ENCODE measurements at places on chromosomes 12 and 14.

DNA sequence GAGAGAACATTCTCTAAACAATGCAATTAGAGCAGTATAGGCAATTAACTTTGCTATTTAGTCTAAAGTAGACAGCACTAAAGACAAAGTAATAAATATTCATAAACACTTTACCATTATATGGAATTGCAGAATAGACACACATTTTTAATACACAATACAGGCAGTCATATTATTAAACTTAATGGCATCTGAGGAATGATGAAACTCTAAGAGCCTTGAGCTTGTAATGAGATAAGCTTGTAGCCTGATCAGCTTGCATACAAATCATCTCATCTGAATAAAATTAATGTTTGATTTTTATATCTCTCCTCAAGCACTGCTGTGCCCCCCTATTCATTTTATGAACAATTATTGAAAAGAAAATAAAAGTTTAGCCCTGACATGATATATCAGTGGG is 107.6 kb downstream of the MGAT4C start:
- DNase-seq: no peak

- DNase-seq: no peak
Measured at GRCh38 chr12:109197327-109197726, 80.9 kb downstream of the ACACB start.

- no peak for DNase-seq
Measured at GRCh38 chr12:24707334-24707733, 241.6 kb downstream of the BCAT1 start.

DNA sequence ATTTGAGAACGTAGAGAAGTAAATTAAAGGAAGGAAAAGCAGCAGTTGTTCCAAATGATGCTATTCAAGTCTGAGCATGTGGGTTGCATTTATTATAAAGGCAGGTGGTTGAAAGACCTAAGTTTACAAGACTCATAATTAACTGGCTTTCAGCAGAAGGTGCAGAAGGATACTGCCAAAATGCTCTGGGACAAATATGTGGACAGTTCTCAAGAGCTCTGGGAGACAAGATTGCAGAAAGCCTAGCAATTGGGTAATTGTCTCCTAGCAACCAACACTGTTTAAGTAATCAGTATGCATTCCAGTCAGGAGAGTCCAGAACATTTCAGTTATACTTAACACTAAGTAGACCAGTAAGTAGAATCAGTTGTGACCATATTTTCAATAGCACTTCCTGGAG is 131.5 kb downstream of the GPR135 start:
- DNase-seq: no peak

GRCh38 chr12:108838194-108839017 is 19.0 kb downstream of the SSH1 start:
- peak; percentile 82 for DNase-seq

- DNase-seq: no peak
Measured at GRCh38 chr12:93032758-93033157, 103.7 kb upstream of the EEA1 start.

- DNase-seq: no peak
Measured at GRCh38 chr14:31582286-31582691, 21.1 kb downstream of the NUBPL start.

DNA sequence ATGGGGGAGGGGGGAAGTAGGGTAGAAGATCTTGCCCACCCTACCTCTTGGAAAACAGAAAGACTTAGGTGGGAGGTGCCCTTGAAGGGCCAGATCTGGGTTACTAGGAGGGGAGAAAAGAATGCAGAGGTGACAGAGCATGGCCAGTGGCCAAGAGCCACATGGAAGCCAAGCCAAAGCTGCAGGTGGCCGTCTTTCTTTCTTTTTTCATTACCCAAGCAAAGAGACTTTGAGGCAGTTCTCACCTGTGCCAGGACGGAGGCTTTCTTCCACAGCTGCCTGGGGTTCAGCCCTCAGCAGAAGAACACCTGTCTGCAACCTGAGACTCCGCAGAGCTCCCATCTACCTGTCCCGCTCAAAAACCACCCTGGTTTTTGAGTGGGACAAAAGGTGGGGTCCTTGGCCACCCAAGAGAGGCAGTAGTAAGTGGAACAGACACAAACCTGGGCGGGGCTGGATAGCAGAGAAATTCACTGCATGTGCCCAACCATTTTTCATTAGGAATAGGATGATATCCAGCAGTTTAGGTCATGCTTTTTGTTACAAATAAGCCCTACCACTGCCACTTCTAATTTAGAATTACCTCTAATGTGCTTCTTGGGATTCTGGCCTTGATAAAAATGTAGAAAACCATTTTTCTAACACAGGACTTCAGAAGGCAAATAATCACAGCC is 116.5 kb downstream of the DYRK2 start:
- DNase-seq: no peak

DNA sequence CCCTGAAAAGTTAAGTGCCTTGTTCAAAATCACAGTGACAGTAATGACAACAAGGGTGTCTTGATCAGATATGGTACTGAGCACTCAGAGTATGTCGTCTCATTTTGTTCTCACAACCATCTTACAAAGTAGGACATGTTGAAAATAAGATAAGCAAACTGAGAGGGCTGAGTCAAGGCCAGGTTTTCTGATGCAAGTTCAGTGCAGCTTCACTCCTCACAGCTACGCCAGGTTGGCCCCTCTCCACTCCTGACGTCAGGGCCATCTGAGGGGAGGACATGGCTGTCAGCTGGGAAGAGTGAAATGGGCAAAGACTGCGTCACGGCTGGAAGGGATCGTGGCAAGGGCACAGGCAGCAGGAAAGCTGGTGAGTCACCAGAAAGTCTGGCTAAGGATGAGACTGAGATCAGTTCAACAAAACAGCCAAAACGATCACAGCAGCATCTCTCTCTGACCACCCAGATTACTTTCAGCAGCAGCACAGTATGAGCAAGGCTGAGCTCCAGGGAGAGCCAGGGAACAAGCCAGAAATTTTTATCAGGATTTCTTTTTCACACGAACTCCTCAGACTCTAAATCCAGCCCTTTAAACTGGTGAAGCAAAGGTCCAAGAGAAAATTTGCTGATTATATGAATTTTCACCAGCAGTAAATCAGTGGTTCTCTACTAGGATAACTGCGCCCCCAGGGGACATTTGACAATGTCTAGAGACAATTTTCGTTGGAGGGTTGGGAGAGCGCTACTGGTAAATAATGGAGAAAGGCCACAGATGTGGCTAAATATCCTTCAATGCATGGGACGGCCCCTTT is 297.9 kb upstream of the AMIGO2 start:
- no peak for DNase-seq

DNA sequence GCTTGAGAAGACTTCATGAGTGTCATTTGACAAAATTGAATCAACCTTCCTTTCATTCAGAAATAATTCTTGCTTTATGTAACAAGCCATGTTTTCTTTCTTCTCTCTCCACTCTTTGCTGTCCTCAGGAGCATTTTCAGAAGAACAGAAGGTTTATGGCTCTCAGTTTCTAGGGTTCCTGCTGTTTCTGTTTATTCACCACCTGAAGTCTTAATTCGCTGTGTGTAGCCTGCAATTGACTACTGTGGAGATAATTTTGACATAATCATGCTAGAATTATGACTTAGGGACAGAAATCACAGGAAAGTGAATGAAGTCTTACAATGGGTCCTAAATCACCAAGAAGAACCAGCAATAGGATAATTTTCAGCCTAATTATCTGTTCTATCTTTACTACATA is 7.2 kb upstream of the PLEKHG7 start:
- DNase-seq: no peak

- DNase-seq: no peak
Measured at GRCh38 chr14:97382616-97383226, 585.5 kb downstream of the VRK1 start.

GRCh38 chr12:53431187-53431586 is 7.5 kb downstream of the AMHR2 start:
- no peak for DNase-seq

GRCh38 chr12:26704684-26705460 is 128.1 kb downstream of the ITPR2 start:
- no peak for DNase-seq

- DNase-seq: no peak
Measured at GRCh38 chr14:22597771-22598098, 365 bp upstream of the ABHD4 start.

DNA sequence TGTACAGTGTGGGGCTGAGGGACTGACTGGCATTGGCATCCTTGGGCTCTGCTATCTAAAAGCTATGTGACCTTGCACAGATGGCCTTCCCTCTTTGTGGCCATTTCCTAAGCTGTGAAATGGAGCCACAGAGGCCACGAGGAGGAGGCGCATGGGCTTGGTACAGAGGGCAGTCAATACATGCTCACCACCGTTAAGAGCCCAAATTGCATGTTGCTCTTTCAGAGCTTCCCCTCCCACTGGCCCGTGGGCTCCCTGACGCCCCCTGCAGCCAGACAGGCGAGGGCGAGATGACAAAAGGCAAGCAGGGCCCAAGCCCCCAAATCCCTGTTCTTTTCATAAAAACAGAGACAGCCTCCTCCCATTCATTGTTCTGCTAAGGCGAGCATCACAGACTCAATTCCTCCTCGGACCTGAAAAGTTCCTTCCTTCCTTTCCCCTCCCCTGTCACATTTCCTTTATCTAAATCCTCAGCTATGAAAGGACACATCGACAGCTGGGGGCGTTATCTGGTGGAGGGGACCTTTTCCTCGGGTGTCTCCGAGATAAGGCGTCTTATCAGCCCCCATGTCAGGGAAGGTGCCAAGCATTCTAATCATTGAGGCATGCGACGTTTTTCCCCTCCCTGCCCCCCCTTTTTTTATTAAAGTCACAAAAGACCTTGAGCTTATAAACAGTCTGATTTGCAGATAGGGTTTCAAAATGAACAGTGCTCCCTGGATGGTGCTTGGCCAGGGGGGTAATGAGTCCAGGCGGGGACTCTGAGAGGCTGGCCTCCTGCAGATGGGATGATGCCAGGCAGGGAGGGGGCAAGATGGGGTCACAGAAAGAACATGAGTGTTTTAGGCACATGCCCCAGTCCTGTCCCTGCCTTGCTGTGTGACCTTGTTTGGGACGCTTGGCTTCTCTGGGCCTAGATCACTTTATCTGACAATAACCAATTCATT is 26.4 kb downstream of the FAM222A start:
- DNase-seq: no peak

GRCh38 chr12:55874443-55874842 is 31.7 kb upstream of the MMP19 start:
- DNase-seq: no peak

DNA sequence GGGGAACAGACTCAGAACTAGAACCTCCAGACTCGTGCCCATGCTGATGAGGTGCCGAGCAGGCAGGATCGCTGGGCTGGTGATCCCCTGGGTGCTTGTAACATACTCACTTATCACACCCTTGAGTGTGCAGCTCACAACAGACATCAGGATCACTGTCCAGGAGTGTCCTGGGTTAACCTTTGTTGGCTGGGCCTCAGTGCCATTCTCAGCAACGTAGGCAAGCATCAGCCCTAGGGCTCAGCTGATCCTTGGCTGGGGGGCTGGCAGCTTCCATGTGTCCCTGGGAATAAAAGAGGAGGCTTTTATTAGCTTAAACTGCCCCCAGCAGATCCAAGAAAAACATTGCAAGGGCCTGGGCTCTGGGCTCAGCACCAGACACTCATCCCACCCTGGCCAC is 1.6 kb downstream of the TMEM229B start:
- DNase-seq: no peak

GRCh38 chr14:23831596-23831995 is 122.0 kb upstream of the DHRS4 start:
- peak; percentile 7 for DNase-seq

GRCh38 chr12:96502477-96502876 is 13.1 kb downstream of the CFAP54 start:
- DNase-seq: no peak

- no peak for DNase-seq
Measured at GRCh38 chr14:90330203-90331196, 1.2 kb downstream of the NRDE2 start.

- no peak for DNase-seq
Measured at GRCh38 chr12:79929065-79929464, 5.8 kb downstream of the PPP1R12A start.

GRCh38 chr12:132106921-132107320 is 37.2 kb downstream of the DDX51 start:
- DNase-seq: no peak

DNA sequence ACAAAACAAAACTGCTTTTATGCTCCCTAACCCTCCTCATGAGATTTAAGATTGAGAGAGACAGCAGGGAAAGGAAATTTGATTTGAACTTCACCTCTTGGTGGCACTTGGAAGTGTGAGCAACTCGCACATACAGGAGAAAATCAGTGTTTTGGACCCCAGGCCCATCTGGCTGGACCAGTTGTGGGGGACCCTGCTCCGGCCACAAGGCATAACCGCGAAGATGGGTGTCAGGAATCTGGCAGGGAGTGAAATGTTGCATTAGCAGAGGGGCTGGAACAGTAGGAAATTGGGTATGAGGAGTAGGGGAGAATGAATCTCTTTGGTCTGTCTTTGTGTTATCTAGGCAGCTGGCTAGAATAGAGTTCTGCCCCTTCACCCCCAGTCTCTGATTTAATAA is 1.2 kb downstream of the CIROP start:
- no peak for DNase-seq

All from activated CD4-positive, alpha-beta T cell treated with anti-CD3 and anti-CD28 coated beads for 48 hours (primary cell).